ENCODE measurements at places on chromosomes 7 and 10.

- DNase-seq = no peak
Measured at GRCh38 chr10:105192861-105193260, 551.8 kb downstream of the SORCS3 start.

GRCh38 chr7:94393246-94394108, 1.2 kb upstream of the COL1A2 start:
- no peak for DNase-seq

GRCh38 chr10:3290550-3290949, 118.0 kb upstream of the PITRM1 start:
- no peak for DNase-seq

DNA sequence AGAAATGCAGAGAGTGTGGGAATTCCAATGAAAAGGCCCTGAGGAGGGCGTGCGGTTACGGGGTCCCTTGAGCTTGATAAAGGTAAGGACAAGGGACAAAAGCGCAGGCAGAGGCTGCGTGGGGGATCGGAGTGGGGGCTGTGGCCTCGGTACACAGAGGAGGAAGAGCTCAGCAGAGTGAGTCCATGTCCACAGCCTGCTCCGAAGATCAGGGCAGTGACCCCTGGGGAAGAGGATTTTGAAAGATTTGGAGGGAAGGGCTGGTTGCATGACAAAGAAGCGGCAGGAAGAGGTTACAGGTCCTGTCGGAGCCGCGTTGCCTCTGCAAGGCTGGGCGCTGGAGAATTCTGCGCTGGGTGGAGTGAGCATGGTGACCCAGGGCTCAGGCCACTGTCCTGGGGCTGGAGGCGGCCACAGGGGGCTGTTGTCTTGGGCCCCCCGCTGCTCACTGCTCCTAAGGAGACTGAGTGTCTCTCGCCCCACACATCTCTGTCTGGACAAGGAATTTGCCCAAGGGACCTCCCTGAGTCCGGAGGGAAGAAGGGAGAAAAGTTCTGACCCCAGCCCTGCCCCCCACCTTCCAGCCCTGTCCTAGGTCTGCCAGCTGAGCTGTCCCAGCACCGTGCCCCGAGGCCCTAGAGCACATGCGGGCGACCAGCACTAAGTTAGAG, 69.8 kb upstream of the INSIG1 start:
- DNase-seq = no peak

DNA sequence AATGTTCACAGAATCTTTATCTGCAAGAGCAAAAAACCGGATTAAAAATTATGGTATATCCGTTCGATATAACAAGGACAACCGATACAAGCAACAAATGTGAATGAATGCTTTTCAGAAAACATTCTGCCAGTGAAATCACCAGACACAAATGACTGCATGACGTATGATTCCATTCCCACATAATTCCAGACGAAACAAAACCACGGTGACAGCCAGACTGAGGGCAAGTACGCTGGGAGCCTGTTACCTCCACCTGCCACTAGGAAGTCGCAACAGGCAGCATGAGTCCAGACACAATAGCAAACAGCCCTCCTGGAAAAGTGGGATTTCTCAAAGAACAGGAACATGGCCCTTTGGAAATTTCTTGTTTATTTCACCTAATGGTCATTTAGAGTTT, 41.7 kb downstream of the MAD1L1 start:
- peak; percentile 64 for DNase-seq

GRCh38 chr7:26497801-26498596, 206.3 kb downstream of the SNX10 start:
- DNase-seq = no peak

- DNase-seq = no peak
Measured at GRCh38 chr7:25303281-25304181, 75.2 kb upstream of the NPVF start.

- DNase-seq = no peak
Measured at GRCh38 chr7:12373580-12374263, 29.9 kb downstream of the VWDE start.

DNA sequence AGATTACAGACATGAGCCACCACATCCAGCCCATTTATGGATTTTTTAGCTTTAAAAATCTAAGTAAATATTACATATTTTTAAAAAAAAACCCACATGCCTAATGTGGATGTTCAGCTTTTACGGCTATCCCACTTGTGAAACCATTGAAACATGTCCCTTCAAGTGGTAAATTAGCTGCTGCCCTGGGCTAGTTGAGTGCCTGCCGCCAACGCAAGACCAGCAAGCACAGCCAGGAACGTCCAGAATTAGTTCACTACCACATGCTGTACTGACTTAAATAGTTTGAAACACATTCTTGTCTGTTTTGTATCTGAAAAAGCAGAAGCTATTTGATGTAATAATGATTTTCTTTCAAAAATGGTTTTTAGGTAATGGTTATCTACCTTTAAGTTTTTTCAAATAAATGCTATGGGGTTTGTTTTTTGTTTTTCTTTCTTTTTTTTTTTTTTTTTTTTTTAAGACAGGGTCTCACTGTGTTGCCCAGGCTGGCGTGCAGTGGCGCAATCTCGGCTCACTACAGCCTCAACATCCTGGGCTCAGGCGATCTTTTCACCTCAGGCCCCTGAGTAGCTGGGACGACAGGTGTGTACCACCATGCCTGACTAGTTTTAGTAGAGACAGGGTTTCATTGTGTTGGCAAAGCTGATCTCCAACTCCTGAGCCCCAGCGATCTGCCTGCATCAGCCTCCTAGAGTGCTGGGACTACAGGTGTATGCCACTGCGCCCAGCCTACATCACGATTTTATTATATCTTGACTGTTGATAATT, 57.0 kb downstream of the KLRG2 start:
- DNase-seq = peak; percentile 70

DNA sequence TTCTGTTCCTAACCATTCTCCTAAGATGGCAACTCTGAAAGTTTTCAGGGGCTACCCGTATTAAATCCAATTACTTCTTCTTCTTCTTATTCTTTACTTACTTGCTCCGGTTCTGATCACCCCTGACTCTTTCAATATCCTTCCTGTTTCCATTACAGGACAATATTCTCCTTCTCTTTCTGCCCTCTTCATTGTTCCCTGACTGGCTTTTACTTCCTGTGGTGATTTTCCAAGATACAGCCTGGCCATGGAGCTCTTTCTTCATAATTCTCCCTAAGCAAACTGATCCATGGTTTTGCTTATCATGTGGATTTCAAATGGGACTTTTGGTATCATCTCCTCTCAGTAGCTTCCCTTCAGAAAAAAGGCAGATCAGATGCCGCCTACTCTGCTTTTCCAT, 35.4 kb downstream of the CCDC186 start:
- DNase-seq = no peak

GRCh38 chr7:2698581-2699288, 10.7 kb downstream of the AMZ1 start:
- DNase-seq = peak; percentile 82

DNA sequence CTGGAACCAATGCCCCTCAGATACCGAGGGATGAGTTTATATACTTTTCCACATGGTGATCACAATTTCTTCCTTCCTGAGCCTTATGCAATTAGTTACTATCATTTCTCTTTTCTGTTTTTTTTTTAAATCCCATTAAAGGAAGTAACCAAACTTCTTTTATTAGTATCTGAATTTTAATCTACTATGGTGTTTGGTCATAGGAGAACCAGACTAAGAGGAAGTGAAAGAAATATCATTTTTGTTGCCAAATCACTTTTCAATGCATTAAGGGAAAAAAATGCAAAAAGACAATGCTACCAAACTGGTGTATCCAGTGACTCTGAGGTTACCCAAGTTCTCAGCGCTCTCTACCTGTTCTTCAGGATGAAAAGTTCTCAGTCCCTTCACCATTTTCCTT, 167.7 kb downstream of the NXPH1 start:
- no peak for DNase-seq

DNA sequence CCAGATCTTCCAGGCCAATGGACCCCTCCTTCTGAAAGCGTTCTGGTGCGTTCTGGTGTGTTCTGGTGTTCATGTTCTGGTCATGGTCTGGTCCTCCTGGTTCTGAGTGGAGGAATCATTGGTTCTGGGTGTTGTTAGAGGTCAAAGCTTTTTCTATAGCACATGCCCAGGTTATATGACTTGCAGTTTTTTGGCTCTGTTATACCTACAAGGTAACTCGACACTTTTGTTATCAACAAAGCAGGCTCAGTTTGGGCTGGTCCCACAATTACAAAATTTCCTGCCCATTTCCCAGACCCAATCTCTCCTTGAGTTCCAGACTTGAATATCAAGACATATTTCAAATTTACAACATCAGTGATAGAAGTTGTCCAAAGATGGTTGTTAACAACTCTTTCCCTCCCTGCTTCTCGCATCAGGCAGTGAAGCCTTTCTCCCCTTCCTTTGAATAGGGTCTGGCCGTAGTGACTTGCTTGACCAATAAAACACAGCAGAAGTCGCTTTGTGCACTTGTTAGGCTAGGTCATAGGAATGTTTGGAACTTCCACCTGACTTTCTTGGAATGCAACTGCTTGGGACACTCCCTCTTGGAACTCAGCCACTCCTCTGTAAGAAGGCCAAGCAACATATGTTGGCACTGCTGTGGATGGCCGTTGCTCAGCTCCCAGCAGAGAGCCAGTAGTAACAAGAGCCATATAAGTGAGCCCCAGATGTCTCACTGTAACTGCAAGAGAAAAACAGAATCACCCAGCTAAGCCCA, 83.1 kb upstream of the STEAP1B start:
- DNase-seq = no peak

DNA sequence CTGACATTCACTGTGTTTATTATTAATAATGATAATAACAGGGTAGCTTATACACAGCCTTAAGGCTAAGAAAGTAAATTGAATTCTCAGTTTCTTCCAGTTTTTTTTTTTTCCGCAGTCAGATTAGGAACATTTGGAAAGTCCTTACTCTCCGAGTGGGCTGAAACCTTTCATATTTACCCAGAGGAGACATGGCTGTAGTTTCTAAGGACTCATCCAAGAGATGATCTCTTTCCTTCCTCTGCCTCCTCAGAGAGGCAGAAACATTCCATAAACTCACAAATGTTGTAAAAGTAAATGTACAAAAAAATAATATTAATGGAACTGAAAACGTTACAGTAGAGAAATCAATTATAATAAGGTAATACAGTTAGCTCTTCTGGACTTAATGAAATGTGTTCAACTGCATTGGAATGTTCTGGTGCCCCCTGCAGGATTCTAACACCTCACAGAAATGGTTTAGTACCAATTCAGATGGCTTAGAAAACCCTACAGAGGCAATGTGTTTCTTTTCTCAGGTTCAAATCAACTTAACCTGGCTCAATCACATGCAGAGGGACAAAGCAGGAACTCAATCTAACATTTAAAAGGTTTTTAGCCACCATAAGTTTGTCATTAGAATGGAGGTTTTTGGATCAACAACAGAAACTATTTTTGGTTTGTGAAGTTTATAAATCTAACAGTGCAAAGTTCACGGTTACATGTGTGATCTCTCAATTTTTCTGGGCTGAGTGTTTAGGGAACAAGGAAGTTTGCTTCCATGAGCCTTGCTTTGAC, 71.7 kb downstream of the ICA1 start:
- DNase-seq = peak; percentile 84

DNA sequence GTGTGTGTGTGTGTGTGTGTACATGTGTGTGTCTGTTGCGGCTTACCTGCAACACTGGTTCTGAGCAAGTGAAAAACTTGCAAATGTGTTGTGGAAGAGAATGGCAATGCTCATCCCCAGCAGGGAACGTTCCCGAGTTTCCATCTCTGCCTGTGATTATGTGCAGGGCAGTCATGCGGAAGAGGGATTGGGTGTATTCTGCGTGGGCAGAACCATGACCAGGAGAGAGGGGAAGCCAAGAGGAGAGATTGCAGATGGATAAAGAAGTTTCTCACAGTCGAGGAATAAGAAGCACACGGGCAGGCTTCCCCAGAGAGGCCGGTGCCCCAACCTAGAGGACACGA, 99.9 kb downstream of the CTBP2 start:
- DNase-seq = no peak

- no peak for DNase-seq
Measured at GRCh38 chr10:30047430-30047829, 12.0 kb downstream of the JCAD start.
